ENCODE measurements at places on chromosomes 7 and 10.

GRCh38 chr7:114051871-114052331 lies 133.1 kb upstream of the PPP1R3A start:
- DNase-seq: no peak

DNA sequence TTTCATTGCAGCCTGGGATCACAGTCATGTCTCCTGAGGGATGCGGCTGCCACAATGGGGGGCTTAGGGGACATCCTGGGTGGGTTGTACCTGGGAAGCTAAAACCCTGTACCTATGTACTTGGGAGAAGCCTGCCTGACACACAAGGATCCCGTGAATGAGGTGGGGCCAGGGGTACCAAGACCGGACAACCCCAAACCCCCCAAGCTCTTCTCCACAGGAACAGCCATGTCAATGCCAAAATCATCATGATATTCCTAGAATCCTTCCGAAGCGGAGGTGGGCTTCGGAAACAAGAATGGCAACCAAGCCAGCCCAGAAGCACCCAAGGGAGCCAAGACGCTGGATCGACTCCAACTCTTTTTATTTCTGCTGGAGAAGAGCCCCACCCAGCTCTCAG lies 260.3 kb upstream of the TCERG1L start:
- no peak for DNase-seq

- DNase-seq: no peak
Measured at GRCh38 chr10:83427101-83427500, 712.2 kb upstream of the GHITM start.

DNA sequence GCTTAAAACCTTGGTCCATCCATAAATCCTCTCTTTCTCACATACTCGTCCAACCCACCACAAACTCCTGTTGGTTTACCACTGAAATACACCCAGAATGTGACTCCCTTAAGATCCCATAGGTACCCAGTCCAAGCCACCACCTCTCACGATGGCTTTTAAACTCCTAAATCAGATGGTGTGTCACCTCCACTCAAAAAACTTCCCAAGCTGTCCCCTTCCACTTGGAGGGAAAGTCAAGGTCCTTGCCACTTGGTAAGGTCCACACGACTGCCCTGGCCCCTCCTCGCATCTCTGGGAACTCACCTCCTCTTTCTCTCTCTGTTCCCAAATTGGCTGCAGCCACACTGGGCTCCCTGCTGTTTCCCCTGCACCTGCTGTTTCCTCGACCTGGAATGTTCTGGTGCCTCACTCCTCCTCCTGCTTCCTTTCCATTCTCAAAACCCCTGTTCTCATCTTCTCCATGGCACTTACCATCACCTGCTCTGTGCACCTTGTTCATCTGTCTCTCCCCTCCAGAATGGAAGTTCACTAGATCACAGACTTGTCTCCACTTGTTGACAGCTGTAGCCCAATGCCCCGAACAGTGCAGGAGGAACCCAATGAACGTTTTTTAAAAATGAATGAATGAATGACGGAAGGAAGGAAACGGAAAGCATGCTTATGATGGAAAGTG lies 23.0 kb downstream of the ZFAND2A start:
- no peak for DNase-seq

GRCh38 chr7:1298051-1298930 lies 65.6 kb downstream of the UNCX start:
- no peak for DNase-seq

GRCh38 chr7:157685430-157686284 lies 348.9 kb downstream of the DNAJB6 start:
- peak; percentile 5 for DNase-seq

DNA sequence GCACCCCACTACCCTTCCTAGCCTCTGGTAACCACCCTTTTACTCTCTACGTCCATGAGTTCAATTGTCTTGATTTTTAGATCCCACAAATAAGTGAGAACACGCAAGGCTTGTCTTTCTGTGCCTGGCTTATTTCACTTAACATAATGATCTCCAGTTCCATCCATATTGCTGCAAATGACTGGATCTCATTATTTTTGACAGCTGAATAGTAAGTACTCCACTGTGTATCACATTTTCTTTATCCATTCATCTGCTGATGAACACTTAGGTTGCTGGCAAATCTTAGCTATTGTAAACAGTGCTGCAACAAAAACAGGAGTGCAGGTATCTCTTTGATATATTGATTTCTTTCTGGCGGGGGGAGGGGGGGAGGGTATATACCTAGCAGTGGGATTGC lies 106.2 kb downstream of the ZFAND4 start:
- DNase-seq: no peak
